Stimulated activated CD4-positive, alpha-beta T cell treated with anti-CD3 and anti-CD28 coated beads, Interleukin-15, amount 100 ng/mL, for 1 hour (primary cell): ENCODE measurements at places on chromosomes 7 and 10.

GRCh38 chr10:113108194-113108835, 158.3 kb downstream of the TCF7L2 start:
- DNase-seq, result no peak

GRCh38 chr10:69246036-69246435, 25.9 kb downstream of the HKDC1 start:
- DNase-seq, result no peak

- DNase-seq, result no peak
These were observed 180.9 kb downstream of the ADAM12 start for GRCh38 chr10:126207313-126207771.

DNA sequence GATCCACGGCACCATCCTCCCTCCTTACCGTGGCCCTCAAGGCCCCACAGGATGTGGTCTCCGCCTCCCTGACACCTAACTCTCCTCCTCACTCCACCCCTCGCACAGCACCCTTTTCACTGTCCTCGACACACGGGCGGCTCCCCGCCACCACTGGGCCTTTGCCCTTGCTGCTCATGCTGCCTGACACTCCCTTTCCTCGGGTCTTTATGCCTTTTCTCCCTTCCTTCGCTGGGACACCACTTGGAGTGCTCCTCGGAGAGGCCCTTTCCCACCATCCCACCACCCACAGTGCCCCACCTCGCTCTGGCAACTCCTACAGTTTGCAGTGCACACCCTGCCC, 7.9 kb upstream of the INMT start:
- DNase-seq, result no peak
